ENCODE measurements at places on chromosomes 7 and 10. TPM values are rescaled to one million over a fixed set of nuclear protein-coding genes. Genes with fewer than 3 reads are reported as not detected.

STEAP1B gene
- 24.5 TPM for total RNA-seq

VWA2 gene
- total RNA-seq, result not detected

SPDYE8 gene
- not detected for total RNA-seq

OPALIN gene
- total RNA-seq, result not detected

PNLIPRP3 gene
- not detected for total RNA-seq

SUN1 gene
- total RNA-seq, result 302 TPM

BAIAP2L1 gene
- 1.4 TPM for total RNA-seq

GPER1 gene
- 2.0 TPM for total RNA-seq

GAD2 gene
- total RNA-seq, result not detected

ATP6V0A4 gene
- total RNA-seq, result 0.05 TPM

ASAH2 gene
- total RNA-seq, result under 0.01 TPM

SAMD9L gene
- total RNA-seq, result 27.7 TPM

DYNC1I1 gene
- total RNA-seq, result 15.1 TPM

CCDC126 gene
- 28.2 TPM for total RNA-seq

TBXAS1 gene
- 2.0 TPM for total RNA-seq

PTPN20 gene
- 1.1 TPM for total RNA-seq

GPR85 gene
- total RNA-seq, result 0.42 TPM

MYO1G gene
- 0.17 TPM for total RNA-seq

SERPINE1 gene
- total RNA-seq, result 399 TPM

THSD7A gene
- total RNA-seq, result 38.8 TPM

SEC24C gene
- 93.3 TPM for total RNA-seq

SEMA3A gene
- 80.2 TPM for total RNA-seq

ADRB1 gene
- 19.0 TPM for total RNA-seq

ELAPOR2 gene
- 108 TPM for total RNA-seq

CYP3A7 gene
- not detected for total RNA-seq

ANKRD61 gene
- total RNA-seq, result 0.14 TPM

RET gene
- 1.0 TPM for total RNA-seq

HOXA13 gene
- total RNA-seq, result under 0.01 TPM

AFAP1L2 gene
- total RNA-seq, result 27.7 TPM

BHLHA15 gene
- total RNA-seq, result 0.17 TPM

ZNF722 gene
- not detected for total RNA-seq

TNS3 gene
- 13.6 TPM for total RNA-seq

NAT16 gene
- total RNA-seq, result not detected

YAE1 gene
- 22.3 TPM for total RNA-seq

CDH23 gene
- total RNA-seq, result under 0.01 TPM

FAM25A gene
- not detected for total RNA-seq

ZNF239 gene
- total RNA-seq, result 0.51 TPM

DMTF1 gene
- total RNA-seq, result 44.4 TPM

SAP25 gene
- total RNA-seq, result not detected

GSTO2 gene
- total RNA-seq, result 0.85 TPM

MRLN gene
- not detected for total RNA-seq

IQCE gene
- 10.4 TPM for total RNA-seq

MMD2 gene
- total RNA-seq, result not detected

MOGAT3 gene
- not detected for total RNA-seq

GPR37 gene
- 0.14 TPM for total RNA-seq

CDHR3 gene
- 0.51 TPM for total RNA-seq

ARHGEF35 gene
- total RNA-seq, result under 0.01 TPM

MRC1 gene
- 156 TPM for total RNA-seq

Data from dermis blood vessel endothelial cell (primary cell).